Activated CD8-positive, alpha-beta T cell treated with anti-CD3 and anti-CD28 coated beads, Interleukin-2, amount 10 ng/mL, durations not matched to agents 7 days and 5 days (primary cell): ENCODE measurements at places on chromosomes 11 and 22. TPM values are rescaled to one million over a fixed set of nuclear protein-coding genes. Genes with fewer than 3 reads are reported as not detected.

The THY1 gene
- not detected for total RNA-seq

The SYT7 gene
- total RNA-seq: not detected

The ZDHHC5 gene
- 82.4 TPM for total RNA-seq

The PNPLA3 gene
- total RNA-seq: not detected

DNA sequence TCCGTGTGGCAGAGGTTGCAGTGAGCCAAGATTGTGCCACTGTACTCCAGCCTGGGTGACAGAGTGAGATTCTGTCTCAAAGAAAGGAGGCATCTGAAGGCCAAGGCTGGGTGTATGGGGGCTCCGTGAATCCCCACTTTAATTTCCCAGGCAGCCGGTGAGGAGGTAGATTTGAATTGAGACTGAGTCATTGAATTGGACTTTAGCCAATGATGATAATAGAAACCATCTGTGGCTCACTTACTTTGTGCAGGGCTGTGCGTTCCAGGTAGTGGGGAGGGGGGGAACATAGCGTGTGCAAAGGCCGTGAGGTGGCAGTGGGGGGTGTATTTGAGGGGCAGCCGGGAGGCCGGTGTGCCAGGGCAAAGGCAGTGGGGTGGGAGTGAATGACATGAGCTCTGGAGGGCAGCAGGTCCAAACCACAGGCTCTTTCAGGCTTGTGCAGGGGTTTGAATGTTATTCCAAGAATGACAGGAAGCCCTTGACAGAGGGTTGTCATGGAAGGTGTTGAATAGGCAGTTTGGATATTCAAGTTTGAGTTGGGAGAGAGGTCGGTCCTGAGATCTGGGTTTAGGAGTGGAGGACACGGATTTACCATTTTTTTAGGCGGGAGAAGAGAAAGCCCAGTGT lies 6.1 kb downstream of the ARHGAP8 start:
- DNase-seq: no peak

DNA sequence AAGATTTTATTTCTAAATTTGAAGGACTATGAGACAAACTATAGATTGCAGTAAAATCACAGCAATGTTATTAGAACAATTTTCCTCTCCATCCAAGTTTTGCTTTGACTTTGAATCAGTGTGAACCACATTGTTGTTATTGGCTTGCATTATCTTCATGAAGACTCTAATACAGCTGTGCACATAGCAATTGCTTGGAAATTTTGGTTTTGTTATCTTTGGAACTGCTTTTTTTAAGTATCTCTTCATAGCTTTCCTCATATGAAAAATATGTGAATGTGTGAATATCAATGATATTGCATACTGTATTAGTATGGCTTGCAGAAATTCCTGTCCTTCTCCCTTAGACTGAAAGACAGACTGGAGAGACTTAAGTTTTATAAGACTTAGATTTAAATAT lies 666.6 kb downstream of the LUZP2 start:
- no peak for DNase-seq

DNA sequence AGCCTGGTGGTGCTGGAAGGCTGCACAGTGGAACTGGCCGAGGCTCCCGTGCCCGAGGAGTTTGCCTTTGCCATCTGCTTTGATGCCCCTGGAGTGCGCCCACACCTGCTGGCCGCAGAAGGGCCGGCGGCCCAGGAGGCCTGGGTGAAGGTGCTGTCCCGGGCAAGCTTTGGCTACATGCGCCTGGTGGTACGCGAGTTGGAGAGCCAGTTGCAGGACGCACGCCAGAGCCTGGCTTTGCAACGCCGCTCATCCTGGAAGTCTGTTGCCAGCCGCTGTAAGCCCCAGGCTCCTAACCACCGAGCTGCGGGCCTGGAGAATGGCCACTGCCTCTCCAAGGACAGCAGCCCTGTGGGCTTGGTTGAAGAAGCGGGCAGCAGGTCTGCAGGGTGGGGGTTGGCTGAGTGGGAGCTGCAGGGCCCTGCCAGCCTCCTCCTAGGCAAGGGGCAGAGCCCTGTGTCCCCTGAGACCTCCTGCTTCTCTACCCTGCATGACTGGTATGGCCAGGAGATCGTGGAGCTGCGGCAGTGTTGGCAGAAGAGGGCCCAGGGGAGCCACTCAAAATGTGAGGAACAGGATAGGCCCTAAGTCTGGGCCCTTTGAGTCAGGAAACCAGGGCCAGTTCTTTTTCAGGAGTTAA lies 1.9 kb upstream of the SMDT1 start:
- no peak for DNase-seq

GRCh38 chr22:48432781-48433518 lies 1394.7 kb downstream of the BRD1 start:
- no peak for DNase-seq
